Upper lobe of right lung (tissue), 1 donor: ENCODE measurements at places on chromosomes 3 and 15. TPM values are rescaled to one million over a fixed set of nuclear protein-coding genes. Genes with fewer than 3 reads are reported as not detected.

CYP1A2 gene
- total RNA-seq = 0.32 TPM

SOX14 gene
- total RNA-seq = not detected

IL5RA gene
- 0.69 TPM for total RNA-seq

CKMT1A gene
- 1.9 TPM for total RNA-seq

COPG1 gene
- 149 TPM for total RNA-seq

TMEM212 gene
- not detected for total RNA-seq

CCR5 gene
- total RNA-seq = 8.7 TPM

PIF1 gene
- 0.67 TPM for total RNA-seq

GRCh38 chr3:110708156-110708555, 363.5 kb upstream of the NECTIN3 start:
- no peak overlapping the region for H3K4me3 ChIP-seq
- H3K4me1 ChIP-seq = no peaks in the 10 kb centered on the region
- H3K27me3 ChIP-seq = no peaks in the 10 kb centered on the region
- no peaks in the 10 kb centered on the region for H3K36me3 ChIP-seq

DNA sequence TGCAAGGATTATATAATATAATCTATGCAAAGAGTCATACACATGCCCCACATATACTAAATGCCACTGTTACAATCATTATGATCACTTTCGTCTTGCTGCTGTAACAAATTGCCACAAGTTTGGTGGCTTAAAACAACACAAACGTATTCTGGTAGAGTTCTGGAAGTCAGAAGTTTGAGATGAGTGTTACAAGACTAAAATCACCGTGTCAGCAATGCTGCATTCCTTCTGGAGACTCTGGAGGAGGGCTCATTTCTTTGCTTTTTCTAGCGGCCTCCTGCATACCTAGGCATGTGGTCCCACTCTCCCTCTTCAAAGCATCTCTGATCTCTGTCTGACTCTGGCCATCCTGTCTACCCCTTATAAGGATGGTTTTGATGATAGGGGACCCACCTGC, 1.4 kb upstream of the CCDC174 start:
- H3K36me3 ChIP-seq = peaks cover 9% of the 10 kb centered on the region
- H3K4me3 ChIP-seq = no peak overlapping the region
- H3K27ac ChIP-seq = no peak overlapping the region
- peaks cover 21% of the 10 kb centered on the region for H3K4me1 ChIP-seq

DNA sequence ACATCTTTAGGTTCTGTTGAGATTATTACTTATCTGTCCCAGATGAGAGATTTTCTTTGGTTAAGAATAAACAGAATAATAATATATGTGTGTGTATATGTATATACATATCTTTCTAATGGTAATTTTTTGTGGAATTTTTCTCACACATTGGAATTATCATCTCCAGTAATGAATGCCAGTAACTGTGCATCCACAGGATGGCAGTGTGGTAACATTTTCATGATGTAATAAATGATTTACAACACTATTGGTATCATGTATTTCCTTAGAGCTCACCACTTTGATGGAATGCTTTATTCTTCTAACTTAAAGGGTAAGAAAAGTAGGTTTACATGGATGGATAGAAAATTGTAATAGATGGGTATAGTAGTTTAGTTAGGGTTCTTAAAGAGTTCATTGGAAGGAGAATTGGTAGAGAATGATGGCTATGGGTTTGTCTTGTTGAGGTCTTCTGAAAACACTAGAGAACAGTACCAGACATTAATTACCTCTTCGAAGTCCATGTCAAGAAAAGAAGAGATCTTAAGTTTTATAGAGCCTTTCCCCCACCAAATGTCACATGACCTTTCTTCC, 78.1 kb downstream of the STT3B start:
- no peaks in the 10 kb centered on the region for H3K36me3 ChIP-seq
- H3K4me3 ChIP-seq = no peak overlapping the region
- DNase-seq = no peak
- H3K27me3 ChIP-seq = no peaks in the 10 kb centered on the region
- peaks cover 15% of the 10 kb centered on the region for H3K4me1 ChIP-seq

DNA sequence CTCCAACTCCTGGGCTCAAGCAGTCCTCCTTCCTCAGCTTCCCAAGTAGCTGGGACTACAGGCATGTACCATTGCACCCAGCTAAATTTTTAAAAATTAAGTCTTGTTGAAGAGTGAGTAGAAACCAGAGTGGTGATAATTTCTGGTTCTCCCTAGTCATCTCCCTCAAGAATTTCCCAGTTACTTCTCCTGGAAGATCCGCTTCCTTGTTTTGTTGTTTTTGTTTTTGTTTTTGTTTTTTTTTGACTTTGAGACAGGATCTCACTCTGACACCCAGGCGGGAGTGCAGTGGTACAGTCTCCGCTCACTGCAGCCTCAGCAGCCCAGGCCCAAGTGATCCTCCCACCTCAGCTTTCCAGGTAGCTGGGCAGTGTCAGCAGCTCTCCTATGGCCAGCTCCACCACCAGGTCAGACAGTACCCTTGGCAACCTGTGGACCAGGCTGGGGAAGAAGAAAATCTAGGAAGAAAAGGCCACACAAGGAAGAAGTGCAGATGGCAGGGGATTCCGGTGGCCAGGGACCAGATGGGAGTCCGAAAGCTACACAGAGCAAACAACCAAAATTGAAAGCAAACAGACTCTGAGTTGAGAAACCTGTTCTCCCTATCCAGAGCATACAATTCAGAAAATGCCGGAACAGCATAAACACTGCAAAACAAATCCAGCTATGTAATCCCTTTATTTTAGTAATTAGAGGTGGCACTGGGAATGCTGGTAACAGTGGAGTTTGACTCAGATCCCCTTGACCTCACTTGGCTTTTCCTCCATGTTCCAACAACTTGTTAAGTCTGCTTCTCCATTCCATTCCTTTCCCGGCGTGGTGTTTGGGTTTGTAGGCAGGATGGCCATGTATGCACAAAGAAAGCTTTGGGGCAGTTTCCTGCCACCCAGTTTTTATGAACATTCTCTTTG, 266.6 kb upstream of the CTDSPL start:
- H3K27me3 ChIP-seq = no peaks in the 10 kb centered on the region
- peaks cover 28% of the 10 kb centered on the region for H3K4me1 ChIP-seq
- H3K36me3 ChIP-seq = no peaks in the 10 kb centered on the region
- peak overlapping the region; percentile 19 for H3K27ac ChIP-seq
- no peak for DNase-seq

DNA sequence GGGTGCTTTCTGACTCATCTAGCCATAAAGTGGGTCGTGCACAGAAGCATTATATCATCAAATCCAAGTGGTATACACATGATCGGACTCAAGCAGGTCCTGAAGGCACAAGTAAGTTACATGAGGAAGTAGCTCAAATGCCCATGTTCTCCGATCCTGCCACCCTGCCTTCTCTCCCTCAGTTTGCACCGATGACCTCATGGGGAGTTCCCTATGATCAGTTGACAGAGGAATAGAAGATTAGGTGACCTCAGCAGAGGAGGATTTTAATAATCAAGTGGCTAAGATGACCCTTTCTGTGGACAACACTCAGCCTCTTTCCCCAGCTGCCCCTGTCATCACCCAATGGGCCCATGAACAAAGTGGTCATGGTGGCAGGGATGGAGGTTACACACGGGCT, 149.5 kb downstream of the TBC1D5 start:
- no peak for DNase-seq
- no peak overlapping the region for H3K4me3 ChIP-seq
- no peaks in the 10 kb centered on the region for H3K27me3 ChIP-seq
- no peaks in the 10 kb centered on the region for H3K4me1 ChIP-seq
- H3K27ac ChIP-seq = no peak overlapping the region
- no peaks in the 10 kb centered on the region for H3K36me3 ChIP-seq

GRCh38 chr3:98612587-98612986, 19.2 kb upstream of the CPOX start:
- no peak for DNase-seq
- no peaks in the 10 kb centered on the region for H3K36me3 ChIP-seq
- no peaks in the 10 kb centered on the region for H3K4me1 ChIP-seq
- H3K27me3 ChIP-seq = no peaks in the 10 kb centered on the region

DNA sequence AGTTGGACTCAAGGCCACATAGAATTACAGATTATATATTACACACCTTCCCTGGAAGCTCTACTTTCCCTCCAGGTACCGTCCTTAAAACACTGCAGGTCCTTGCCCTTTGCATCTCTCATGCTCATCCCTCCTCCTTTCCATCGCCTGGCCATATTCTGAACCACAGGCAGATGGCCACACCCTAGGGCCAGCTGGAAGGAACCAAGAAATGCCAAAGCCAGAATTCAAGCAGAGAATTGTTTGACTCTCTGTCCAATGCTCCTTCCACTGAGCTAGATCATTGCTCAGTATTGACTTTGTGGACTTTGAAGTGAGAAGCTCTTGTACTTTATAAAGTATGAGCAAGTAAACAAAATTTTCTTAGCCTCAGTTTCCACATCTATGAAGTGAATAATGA, 170.3 kb upstream of the SLC24A5 start:
- H3K27ac ChIP-seq = no peak overlapping the region
- no peaks in the 10 kb centered on the region for H3K27me3 ChIP-seq
- H3K4me1 ChIP-seq = no peaks in the 10 kb centered on the region
- no peak overlapping the region for H3K4me3 ChIP-seq
- no peak for DNase-seq
- no peaks in the 10 kb centered on the region for H3K36me3 ChIP-seq

GRCh38 chr3:39423436-39423970, 17.0 kb downstream of the RPSA start:
- no peaks in the 10 kb centered on the region for H3K27me3 ChIP-seq
- H3K4me1 ChIP-seq = no peaks in the 10 kb centered on the region
- no peak overlapping the region for H3K27ac ChIP-seq
- H3K4me3 ChIP-seq = no peak overlapping the region
- H3K36me3 ChIP-seq = no peaks in the 10 kb centered on the region

DNA sequence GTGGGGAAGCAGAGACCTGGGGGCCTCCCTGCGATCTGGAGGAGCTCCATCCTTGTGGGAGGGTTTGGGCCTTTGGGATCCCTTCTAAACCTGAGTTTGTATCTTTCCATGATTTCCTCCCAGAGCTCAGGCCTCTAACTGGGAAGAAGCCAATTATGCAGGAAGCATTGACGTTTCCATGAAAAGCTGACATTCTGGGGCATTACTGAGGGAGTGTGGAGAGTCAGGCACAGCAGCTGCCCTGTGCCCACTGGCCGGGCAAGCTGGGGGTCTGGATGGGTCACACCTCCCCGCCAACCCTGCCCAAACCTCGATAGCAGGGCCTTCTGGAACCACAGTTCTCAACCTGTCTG, 74.9 kb downstream of the EFCAB12 start:
- no peaks in the 10 kb centered on the region for H3K27me3 ChIP-seq
- H3K27ac ChIP-seq = no peak overlapping the region
- H3K4me3 ChIP-seq = no peak overlapping the region
- H3K4me1 ChIP-seq = no peaks in the 10 kb centered on the region
- H3K36me3 ChIP-seq = no peaks in the 10 kb centered on the region

DNA sequence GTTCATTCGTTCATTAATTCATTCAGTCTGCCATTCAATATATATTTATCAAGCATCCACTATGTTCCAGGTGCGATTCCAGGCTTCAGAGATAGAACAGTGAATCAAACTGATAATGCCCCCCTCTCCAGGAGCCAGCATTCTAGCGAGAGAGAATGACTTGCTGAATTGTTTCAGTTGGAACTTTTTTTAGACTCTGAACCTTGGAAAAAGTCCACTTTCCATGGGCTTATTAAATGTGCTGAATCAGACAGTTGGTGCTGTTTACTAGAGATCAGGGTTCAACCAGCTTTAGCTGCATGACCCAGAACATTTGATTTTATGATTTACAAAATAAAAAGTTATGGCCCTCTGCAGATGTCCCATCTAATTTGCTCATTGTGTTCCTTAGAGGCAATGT, 213.2 kb downstream of the THSD4 start:
- peak overlapping the region; percentile 30 for H3K27ac ChIP-seq
- DNase-seq = no peak

GRCh38 chr3:86948822-86949221, 42.1 kb downstream of the VGLL3 start:
- H3K36me3 ChIP-seq = no peaks in the 10 kb centered on the region
- no peak overlapping the region for H3K27ac ChIP-seq
- no peak for DNase-seq
- no peak overlapping the region for H3K4me3 ChIP-seq

- H3K27me3 ChIP-seq = no peaks in the 10 kb centered on the region
- peaks cover 7% of the 10 kb centered on the region for H3K4me1 ChIP-seq
- H3K36me3 ChIP-seq = no peaks in the 10 kb centered on the region
- H3K27ac ChIP-seq = no peak overlapping the region
- H3K4me3 ChIP-seq = no peak overlapping the region
- peak; percentile 84 for DNase-seq
These were observed 19.1 kb upstream of the TM4SF18 start for GRCh38 chr3:149352556-149352955.

GRCh38 chr3:174536319-174536718, 322.8 kb upstream of the NAALADL2 start:
- H3K36me3 ChIP-seq = no peaks in the 10 kb centered on the region
- no peak overlapping the region for H3K4me3 ChIP-seq
- no peaks in the 10 kb centered on the region for H3K27me3 ChIP-seq
- H3K27ac ChIP-seq = no peak overlapping the region
- H3K4me1 ChIP-seq = no peaks in the 10 kb centered on the region
- no peak for DNase-seq

- peaks cover 45% of the 10 kb centered on the region for H3K4me1 ChIP-seq
- no peak for DNase-seq
- H3K4me3 ChIP-seq = peak overlapping the region; percentile 90
- peak overlapping the region; percentile 92 for H3K27ac ChIP-seq
These were observed 997 bp downstream of the FYCO1 start for GRCh38 chr3:45994419-45995235.

DNA sequence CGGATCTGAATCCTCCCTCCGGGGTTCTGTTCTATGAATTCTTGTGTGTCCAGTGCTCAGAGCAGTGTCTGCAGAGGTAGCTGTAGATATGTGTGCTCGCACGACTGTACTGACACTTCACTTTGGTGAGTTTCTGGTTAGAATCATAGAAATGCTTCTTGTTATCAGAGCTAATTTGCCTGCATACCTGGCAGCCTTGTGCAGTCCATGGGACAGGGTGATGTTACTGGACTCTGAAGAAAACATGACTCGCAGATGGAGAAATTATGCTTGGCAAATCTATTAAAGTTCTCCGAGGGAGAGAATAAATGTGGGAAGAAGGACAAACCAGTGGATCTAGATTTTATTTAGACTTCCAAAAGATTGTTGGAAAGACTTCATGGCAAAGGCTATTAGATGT, 12.2 kb downstream of the CGNL1 start:
- no peaks in the 10 kb centered on the region for H3K27me3 ChIP-seq
- peaks cover 9% of the 10 kb centered on the region for H3K4me1 ChIP-seq
- peak overlapping the region; percentile 63 for H3K27ac ChIP-seq
- H3K36me3 ChIP-seq = no peaks in the 10 kb centered on the region

GRCh38 chr3:97954228-97954827, 17.9 kb downstream of the RIOX2 start:
- peaks cover 44% of the 10 kb centered on the region for H3K36me3 ChIP-seq
- no peaks in the 10 kb centered on the region for H3K4me1 ChIP-seq
- DNase-seq = no peak
- H3K4me3 ChIP-seq = no peak overlapping the region
- H3K27me3 ChIP-seq = no peaks in the 10 kb centered on the region

DNA sequence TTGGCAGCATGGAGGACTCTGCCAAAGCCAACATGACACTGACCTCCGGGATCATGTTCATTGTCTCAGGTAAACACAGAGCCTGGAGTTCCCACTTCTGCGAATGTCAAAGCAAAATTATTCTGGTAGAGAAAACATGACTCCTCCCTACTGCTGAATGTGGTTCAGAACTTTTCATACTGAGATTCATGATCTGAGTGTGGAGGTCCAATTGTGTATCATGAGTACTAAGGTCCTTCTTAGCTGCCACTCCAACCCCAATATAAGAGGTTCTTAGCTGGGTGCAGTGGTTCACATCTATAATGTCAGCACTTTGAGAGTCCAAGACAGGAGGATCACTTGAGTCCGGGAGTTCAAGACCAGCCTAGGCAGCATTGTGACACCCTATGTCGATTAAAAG, 13.8 kb downstream of the CLDN18 start:
- H3K4me3 ChIP-seq = no peak overlapping the region
- H3K36me3 ChIP-seq = peaks cover 13% of the 10 kb centered on the region
- H3K27me3 ChIP-seq = no peaks in the 10 kb centered on the region
- no peak overlapping the region for H3K27ac ChIP-seq
- DNase-seq = no peak
